Cerebellum (tissue), 4 donors: ENCODE measurements at places on chromosomes 2 and 18.

DNA sequence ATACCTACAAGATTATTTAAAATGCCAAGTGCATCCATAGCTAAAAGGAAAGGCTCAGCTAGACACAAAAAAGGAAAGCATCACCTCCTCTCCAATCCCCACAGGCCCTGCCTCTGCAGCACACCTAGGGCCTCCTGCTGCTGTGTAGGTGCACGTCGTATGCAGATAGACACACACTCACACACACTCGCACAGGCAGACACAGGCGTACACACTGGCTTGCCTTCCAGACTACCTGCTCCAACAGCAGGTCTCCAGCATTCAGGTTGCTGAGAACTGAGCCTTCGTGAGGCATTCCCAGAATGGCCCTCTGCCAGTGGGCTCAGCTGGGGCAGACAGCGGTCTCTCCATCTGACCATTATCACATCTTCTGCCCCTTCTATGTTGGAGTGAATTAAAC, 35.3 kb upstream of the FRZB start:
- DNase-seq: no peak

DNA sequence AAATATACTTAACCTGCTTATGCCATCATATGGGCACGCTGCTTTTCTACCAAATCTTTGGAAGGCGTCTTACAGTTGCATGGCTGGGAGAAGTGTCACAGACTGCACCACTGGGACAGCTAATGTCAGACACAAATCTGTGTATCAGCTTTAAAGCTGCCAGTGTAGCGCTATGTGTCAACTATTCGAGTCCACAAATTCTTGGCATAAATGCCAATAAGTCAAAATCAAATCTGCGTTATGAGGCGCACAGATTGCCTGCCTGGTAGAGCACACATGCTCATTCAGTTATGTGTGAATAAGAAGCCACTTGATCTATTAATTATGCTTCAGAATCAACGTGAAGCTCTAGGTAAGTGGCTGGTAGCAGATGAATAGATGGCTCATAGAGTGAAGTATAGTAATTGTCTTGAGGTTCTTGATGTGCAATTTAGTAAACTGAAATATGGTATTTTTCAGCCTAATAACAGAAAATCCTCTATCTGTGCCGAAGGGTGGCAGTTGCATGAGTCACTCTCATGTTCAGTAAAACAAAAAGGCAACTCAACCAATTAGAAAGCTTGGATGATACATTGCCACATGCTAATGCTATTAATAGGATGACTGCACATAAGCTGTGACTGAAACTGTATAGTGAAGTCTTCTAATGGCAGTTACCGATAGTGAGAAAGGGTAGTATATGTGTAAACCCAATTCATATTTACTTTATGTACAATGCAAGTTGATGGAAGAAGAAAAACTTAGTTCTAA, 52.0 kb downstream of the DCC start:
- DNase-seq: no peak

DNA sequence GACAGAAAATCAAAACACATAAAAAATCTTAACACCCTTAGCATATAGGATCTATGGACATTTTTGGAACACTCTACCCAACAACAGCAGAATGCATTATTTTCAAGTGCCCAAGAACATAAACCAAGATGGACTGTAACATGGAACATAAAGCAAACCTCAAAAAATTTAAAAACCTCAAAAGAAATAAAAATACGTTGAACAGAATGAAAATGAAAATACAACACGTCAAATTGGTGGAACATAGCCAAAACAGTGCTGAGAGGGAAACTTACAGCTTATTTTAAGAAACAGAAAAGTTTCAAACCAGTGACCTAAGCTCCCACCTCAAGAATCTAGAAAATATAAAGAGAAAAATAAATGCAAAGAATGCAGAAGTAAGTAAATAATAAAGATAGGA, 58.3 kb upstream of the BCL2L11 start:
- no peak for DNase-seq

DNA sequence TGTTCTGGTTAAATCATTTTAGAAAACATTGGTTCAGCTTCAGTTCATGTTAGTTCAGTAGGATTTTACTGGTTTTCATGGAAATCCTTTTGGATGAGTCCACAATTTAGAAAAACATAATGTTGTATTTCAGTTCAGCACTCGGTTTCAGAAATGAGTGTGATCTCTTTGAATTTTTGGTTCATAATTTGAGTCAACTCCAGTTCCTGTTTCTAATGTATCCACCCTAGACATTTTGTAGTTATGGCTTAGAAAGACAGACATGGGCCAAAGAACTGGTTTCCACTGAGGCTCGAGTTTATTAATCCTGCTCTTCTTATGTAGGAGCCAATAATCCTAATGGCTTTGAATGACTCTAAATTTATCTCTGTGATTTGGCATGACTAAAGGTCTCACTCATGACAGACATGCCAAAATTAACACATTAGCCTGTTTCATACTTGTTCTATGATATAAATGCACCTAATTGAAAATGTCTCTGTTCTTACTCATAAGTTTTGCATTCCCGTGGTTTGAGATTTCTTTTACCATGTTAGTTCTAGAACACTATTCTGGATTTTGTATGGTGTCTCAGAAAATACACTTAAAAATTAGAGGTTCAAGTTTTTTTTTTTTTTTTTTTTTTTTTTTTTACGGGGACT, 82.3 kb upstream of the SPRED2 start:
- no peak for DNase-seq

GRCh38 chr2:141728886-141729285, 401.9 kb downstream of the LRP1B start:
- DNase-seq: no peak

- no peak for DNase-seq
These were observed 156.3 kb downstream of the SUCLG1 start for GRCh38 chr2:84302513-84303412.

GRCh38 chr2:71150082-71150816, 19.8 kb downstream of the MPHOSPH10 start:
- peak; percentile 31 for DNase-seq

DNA sequence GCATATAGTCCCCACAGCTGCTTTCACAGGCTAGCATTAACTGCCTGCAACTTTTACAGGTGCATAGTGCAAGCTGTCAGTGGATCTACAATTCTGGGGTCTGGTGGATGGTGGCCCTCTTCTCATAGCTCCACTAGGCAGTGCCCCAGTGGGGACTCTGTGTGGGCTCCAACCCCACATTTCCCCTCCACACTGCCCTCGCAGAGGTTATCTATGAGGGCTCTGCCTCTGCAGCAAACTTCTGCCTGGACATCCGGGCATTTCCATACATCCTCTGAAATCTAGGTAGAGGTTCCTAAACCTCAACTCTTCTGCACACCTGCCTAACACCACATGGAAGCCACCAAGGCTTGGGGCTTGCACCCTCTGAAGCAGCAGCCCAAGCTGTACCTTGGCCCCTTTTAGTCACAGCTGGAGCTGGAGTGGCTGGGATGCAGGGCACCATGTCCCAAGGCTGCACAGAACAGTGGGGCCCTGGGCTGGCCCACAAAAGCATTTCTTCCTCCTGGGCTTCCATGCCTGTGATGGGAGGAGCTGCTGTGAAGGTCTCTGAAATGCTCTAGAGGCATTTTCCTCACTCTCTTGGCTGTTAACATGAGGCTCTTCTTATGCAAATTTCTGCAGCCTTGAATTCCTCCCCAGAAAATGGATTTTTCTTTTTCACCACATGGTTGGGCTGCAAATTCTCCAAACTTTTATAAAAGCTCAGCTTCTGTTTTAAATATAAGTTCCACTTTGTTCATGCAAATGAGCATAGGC, 59.3 kb downstream of the KDM3A start:
- no peak for DNase-seq
